ENCODE measurements at places on chromosomes 13 and 19. TPM values are rescaled to one million over a fixed set of nuclear protein-coding genes. Genes with fewer than 3 reads are reported as not detected.
A peak's percentile ranks its signal among the peaks of the same experiment; 100 is the strongest.

DNA sequence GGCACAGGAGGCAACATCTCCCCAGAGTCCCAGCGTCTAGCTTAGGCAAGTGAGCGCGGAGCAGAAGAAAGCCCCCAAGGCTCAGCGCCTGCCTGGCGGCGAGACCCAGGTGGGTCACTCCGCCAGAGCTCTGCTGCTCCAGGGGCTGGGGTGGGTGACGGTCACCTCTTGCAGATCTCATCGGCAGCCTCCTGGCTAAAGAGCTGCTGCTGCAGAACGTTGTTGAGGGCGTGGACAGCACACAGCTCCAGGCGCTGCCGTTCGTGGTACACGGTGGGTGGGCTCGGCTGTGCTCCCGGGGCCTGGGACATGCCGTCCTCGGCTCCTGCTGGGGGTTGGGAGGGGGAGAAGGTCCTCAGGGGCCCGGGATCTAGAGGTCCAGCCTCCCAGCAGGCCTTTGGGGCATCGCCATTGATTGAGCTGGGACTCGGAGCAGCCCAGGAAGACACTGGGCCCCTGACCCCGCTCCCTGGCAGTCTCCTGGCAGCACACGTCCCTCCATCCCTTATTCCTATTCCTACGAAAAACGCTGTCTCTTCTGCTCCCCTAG, 795 bp downstream of the JOSD2 start:
- H3K36me3 ChIP-seq, result no peaks in the 10 kb centered on the region
- DNase-seq, result no peak
- no peaks in the 10 kb centered on the region for H3K27me3 ChIP-seq
- H3K4me3 ChIP-seq, result peak overlapping the region; percentile 73

Gene SLAIN1
- 27.7 TPM for total RNA-seq

DNA sequence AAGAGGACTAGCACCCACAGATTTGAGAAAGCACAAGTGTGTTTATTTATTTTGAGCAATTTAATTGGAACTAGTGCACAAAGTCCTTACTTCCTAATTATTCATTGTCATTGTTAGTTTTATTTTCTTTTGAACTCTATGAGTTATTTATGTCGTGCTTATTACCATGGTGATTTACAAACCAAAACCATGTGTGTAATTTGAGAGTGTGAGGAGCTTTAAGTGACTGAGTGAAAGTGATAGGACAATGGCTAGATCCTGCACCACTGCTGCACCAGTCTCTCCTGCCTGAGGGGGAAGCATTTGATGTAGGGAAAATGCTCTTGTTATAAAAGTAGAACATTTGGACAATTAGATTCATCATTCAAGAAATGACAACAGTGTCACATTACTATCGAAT, 172.3 kb upstream of the KLF12 start:
- no peak overlapping the region for H3K4me3 ChIP-seq
- H3K36me3 ChIP-seq, result no peaks in the 10 kb centered on the region
- no peaks in the 10 kb centered on the region for H3K27me3 ChIP-seq
- H3K4me1 ChIP-seq, result no peaks in the 10 kb centered on the region
- DNase-seq, result no peak
- H3K27ac ChIP-seq, result no peak overlapping the region

DNA sequence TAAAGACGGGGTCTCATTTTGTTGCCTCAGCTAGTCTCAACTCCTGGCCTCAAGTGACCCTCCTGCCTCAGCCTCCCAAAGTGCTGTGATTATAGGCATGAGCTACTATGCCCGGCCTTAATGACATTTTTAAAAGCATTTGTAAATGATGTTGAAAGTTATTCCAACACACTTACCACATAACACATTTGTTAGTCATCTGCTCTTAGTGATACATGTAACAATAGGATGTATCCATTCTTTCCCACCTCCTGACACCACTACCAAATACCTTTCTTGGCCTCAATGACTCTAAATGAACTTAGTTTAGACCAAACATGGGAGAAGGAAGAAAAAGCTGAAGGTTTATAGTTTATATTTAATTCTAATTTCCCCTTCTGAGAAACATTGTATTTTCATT, 59.8 kb upstream of the MEDAG start:
- DNase-seq, result no peak
- H3K36me3 ChIP-seq, result no peaks in the 10 kb centered on the region
- H3K27ac ChIP-seq, result no peak overlapping the region
- H3K4me1 ChIP-seq, result no peaks in the 10 kb centered on the region
- peaks cover 5% of the 10 kb centered on the region for H3K27me3 ChIP-seq

DNA sequence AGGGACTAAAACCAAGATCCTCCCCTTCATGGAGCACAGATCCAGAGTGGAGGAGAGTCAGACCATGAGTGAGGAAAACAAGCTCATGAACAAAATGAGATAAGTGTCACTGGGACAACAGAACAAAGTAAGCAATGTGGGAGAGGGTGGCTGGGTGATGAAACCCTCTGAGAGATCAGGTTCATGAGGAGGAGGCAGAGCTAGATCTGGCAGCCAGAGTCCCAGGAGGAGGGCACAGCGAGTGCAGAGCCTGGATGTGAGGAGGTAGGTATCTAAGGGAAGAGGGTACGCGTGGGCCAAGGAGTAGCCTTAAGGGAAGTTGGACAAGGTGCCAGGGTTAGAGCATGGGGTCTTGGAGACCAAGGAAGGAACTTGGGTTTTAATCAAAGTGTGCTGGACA, 1311.9 kb downstream of the UQCRFS1 start:
- H3K4me3 ChIP-seq, result no peak overlapping the region
- H3K4me1 ChIP-seq, result no peaks in the 10 kb centered on the region
- no peak for DNase-seq
- no peaks in the 10 kb centered on the region for H3K27me3 ChIP-seq
- H3K27ac ChIP-seq, result no peak overlapping the region

- peaks cover 3% of the 10 kb centered on the region for H3K27me3 ChIP-seq
- no peak overlapping the region for H3K4me3 ChIP-seq
These were observed 16.1 kb upstream of the IRGC start for GRCh38 chr19:43699506-43700394.

GRCh38 chr13:64029343-64030093, 2613.9 kb upstream of the PCDH20 start:
- H3K27me3 ChIP-seq, result no peaks in the 10 kb centered on the region
- no peak overlapping the region for H3K27ac ChIP-seq
- no peaks in the 10 kb centered on the region for H3K4me1 ChIP-seq
- no peak for DNase-seq
- no peak overlapping the region for H3K4me3 ChIP-seq

DNA sequence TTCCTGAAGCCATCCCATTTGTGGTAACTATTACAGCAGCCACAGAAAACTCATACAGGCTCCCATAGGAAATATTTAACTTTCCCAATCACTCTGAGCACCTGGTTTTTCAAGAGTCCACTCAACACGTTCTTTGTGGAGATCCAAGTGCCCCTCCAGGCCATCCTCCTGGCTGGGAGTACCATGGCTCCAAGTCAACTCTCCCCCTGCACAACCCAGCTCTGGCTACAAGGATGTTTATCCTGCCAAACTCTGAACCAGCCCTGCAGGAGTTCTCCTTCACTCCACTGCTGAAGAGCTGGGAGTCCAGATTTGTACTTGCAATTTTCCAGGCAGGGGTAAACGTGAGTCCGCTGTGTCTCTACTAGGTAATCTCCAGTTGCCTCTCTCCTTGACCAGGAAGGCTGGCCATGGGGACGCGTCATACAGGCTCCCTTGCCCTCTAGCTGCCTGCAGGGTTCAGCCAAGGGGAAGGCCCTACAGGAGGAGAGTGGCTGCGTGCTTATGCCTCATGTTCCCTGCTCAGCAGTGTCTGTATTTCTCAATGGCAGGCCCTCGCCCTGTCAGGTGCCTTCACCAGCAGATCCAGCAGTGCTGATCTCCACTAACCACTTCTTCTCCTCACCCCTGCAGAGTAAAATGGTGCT, 29.9 kb upstream of the ARGLU1 start:
- peaks cover 8% of the 10 kb centered on the region for H3K4me1 ChIP-seq
- no peak overlapping the region for H3K27ac ChIP-seq
- no peaks in the 10 kb centered on the region for H3K36me3 ChIP-seq
- no peak overlapping the region for H3K4me3 ChIP-seq
- peaks cover 3% of the 10 kb centered on the region for H3K27me3 ChIP-seq
- no peak for DNase-seq

DNA sequence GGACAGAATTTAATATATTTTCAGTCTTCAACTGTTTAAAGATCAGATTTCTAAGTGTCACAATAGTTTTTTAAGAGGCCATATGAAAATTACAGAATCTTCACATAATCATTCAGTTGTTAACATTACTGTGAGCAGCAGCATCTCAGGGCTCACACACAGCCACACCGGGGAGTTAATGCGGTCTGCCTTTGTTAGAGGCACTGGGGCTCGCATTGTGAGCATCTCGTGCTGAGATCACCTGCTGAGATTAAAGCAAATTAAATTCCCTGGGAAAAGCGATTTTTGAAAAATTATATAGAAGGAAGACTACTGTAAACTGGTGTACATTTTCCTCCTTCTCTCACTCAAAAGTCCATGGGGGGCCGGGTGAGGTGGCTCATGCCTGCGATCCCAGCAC, 16.6 kb downstream of the GPR12 start:
- H3K27ac ChIP-seq, result no peak overlapping the region
- H3K4me3 ChIP-seq, result no peak overlapping the region
- H3K36me3 ChIP-seq, result no peaks in the 10 kb centered on the region
- no peaks in the 10 kb centered on the region for H3K4me1 ChIP-seq
- peaks cover 2% of the 10 kb centered on the region for H3K27me3 ChIP-seq

DNA sequence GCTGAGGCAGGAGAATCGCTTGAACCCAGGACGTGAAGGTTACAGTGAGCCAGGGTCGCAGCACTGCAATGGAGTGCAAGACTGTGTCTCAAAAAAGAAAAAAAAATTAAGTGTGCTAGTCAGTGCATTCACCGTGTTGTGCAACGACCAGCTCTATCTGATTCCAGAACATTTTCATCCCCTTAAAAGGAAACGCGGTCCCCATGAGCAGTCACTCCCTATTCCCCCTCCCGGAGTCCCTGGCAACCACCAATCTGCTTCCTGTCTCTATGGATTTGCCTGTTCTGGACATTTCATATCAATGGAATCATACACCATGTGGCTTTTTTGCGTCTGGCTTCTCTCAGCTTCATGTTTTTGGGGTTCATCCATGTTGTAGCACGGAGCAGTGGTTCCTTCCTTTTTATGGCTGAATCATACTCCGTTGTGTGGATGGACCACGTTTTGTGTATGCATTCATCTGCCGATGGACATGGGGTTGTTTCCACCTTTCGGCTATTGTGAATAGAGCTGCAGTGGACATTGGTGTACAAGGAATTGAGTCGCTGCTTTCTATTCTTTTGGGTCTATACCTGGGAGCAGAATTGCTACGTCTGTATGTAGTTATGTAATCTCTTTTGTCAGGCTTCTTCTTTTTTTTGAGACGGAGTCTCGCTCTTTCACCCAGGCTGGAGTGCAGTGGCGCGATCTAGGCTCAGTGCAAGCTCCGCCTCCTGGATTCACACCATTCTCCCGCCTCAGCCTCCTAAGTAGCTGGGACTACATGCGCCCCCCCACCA, 19.8 kb downstream of the MYO9B start:
- H3K4me1 ChIP-seq, result peaks cover 16% of the 10 kb centered on the region
- DNase-seq, result no peak
- H3K27me3 ChIP-seq, result no peaks in the 10 kb centered on the region
- peaks cover 6% of the 10 kb centered on the region for H3K36me3 ChIP-seq

Gene ZNF726
- 4.4 TPM for total RNA-seq

DNA sequence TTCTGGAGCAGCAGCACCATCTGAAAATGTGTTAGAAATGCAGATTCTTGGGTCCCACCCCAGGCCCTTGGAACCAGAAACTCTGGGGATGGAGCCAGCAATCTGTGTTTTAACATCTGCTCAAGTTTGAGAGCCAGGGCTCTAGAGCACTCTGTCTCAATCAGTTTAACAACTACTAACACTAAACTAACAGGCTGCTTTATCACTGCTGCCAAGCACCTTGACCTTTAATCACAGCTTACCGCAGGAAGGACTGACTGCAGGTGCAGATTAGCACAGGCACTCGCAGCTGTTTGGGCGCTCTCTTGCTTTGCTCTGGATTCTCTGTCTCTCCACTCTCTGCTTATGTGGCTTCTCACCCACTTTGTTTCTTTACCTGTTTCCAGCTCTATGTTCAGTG, 163.5 kb downstream of the MTUS2 start:
- H3K27ac ChIP-seq, result no peak overlapping the region
- H3K4me3 ChIP-seq, result no peak overlapping the region
- H3K4me1 ChIP-seq, result no peaks in the 10 kb centered on the region
- H3K36me3 ChIP-seq, result no peaks in the 10 kb centered on the region

Gene RYR1
- 4.9 TPM for total RNA-seq

Gene ZNF418
- 1.0 TPM for total RNA-seq

Gene TPTE2
- not detected for total RNA-seq

GRCh38 chr19:19154768-19155494, 15.1 kb downstream of the MEF2B start:
- DNase-seq, result no peak
- H3K36me3 ChIP-seq, result peaks cover 2% of the 10 kb centered on the region
- H3K27ac ChIP-seq, result no peak overlapping the region

Gene DHX34
- total RNA-seq, result 11.7 TPM

- no peaks in the 10 kb centered on the region for H3K27me3 ChIP-seq
- no peak overlapping the region for H3K4me3 ChIP-seq
- DNase-seq, result no peak
- H3K4me1 ChIP-seq, result no peaks in the 10 kb centered on the region
- H3K27ac ChIP-seq, result no peak overlapping the region
These were observed 273.4 kb downstream of the GPC6 start for GRCh38 chr13:93499991-93500390.

- peaks cover 30% of the 10 kb centered on the region for H3K27me3 ChIP-seq
- H3K4me1 ChIP-seq, result peaks cover 26% of the 10 kb centered on the region
- no peaks in the 10 kb centered on the region for H3K36me3 ChIP-seq
- DNase-seq, result no peak
- no peak overlapping the region for H3K27ac ChIP-seq
- H3K4me3 ChIP-seq, result no peak overlapping the region
These were observed 3.6 kb downstream of the GJA3 start for GRCh38 chr13:20157151-20157796.

Data from CD4-positive, CD25-positive, alpha-beta regulatory T cell (primary cell).